Activated naive CD8-positive, alpha-beta T cell treated with anti-CD3 and anti-CD28 coated beads, Interleukin-2, amount 10 ng/mL, durations not matched to agents 7 days and 5 days (primary cell): ENCODE measurements at places on chromosomes 11 and 22. TPM values are rescaled to one million over a fixed set of nuclear protein-coding genes. Genes with fewer than 3 reads are reported as not detected.

Gene ARHGAP32
- total RNA-seq: 3.4 TPM

Gene PPARA
- total RNA-seq: 24.9 TPM

Gene GLYATL2
- not detected for total RNA-seq

Gene FOLH1
- not detected for total RNA-seq

Gene METTL15
- total RNA-seq: 16.1 TPM

Gene OR5B21
- total RNA-seq: 0.89 TPM
